ENCODE measurements at places on chromosomes 3 and 15.

DNA sequence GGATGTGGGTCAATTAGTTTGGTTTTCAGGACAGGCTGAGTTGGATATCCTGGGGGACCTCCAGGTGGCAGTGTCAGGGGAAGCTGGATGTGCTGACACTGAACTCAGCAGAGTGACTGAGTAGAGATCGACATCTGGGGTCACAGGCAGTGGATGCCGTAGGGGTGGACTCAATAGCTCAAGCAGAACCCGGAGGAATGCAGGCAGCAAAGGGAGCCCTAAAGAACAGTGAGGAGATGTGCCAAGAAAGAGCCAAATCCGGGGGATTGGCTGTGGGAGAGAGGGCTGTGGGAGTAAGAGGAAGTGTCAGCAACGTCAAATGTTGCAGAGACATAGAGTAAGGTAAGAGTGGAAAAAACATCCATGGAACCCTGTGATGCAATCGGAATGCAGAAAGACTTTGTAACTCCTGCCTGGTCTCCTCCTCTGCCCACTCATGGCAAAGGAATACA, 11.6 kb downstream of the CCR5AS start:
- DNase-seq = no peak

GRCh38 chr3:64164349-64164748, 60.9 kb downstream of the PRICKLE2 start:
- DNase-seq = no peak

- no peak for DNase-seq
Observed at GRCh38 chr3:98799479-98799878, 36.3 kb downstream of the ST3GAL6 start.

DNA sequence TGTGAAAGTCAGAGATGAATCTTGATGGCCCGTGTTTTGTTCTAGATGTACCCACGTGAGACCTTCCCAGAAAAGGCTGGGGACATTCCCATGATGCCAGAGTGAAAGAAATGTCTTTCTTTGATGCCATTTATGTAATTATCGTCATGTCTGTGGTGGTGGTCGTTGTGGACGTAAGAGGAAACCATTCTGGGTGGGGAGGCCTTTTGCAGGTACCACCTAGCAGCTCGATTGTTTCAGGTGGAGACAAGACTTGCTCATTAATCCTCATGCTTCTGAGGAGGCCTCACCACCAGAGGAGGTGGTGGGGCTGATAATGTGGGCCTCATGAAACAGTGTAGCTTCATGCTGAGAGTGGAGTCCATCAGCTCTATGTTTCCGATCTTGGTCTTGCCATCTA, 58.1 kb upstream of the USP3 start:
- DNase-seq = no peak

DNA sequence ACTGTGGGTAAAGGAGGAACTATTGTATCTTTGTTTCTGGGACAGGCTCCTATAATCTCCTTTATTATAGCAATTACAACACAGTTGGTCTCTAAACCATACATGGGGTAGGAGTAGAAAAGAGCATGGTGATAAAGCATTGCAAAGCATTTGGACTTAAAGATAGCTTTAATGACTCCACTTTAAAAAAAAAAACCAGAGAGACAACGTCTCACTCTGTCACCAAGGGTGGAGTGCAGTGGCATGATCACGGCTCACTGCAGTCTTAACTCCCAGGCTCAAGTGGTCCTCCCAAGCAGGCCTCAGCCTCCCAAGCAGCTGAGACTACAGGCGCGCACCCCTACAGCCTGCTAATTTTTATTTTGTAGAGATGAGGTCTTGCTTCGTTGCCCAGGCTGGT, 68.2 kb downstream of the DENND4A start:
- no peak for DNase-seq

All from stimulated activated CD8-positive, alpha-beta memory T cell treated with anti-CD3 and anti-CD28 coated beads, Interleukin-4, amount 100 ng/mL, for 1 hour (primary cell).